ENCODE measurements at places on chromosomes 12 and 14.

DNA sequence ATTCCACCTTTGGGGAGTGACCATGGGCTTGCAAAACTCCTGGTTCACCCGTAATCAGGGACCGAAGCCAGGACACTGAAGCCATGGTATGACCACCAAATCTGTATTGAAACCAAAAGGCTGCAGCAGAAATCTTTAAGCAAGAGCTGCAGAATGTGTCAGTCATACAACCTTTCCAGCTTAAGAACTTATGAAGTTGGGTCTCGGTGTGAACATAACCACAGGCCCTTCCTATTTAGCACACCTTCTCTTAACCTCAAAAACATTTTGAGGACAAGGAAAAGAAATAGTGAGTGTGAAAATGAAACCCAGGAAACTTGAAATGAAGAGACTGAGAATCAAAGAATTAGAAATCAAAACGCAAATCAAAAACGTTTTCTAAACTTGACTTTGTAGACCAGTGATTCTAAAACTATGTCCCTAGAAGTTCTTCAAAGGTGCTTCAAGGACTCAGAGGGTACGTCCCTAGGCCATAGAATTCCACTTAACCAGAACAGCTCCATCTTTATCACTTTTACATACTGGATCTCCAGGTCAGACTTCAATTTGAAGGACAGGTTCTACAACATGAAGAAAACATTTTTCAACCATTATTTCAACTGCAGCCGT, 231.6 kb upstream of the GRIP1 start:
- no peak for DNase-seq

- no peak for DNase-seq
Observed at GRCh38 chr14:69363964-69364363, 34.1 kb downstream of the ERH start.

DNA sequence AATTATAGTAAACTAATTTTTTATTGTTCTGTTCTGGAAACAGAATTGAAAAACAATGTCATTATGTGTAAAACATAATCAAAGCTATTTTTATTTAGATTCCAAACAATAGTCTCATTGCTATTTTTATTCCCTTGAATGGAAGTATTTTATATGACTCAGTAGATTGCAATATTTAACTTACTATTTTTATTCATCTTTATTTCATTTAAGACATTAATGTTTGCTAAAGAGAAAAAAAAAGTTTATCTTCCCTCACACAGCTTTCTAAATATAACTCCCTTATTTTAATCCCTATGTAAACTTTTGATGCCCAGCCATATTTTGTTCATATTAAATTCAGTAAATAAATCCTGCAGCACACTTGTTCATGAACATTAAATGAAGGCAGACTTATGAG, 622.4 kb downstream of the SLC6A15 start:
- DNase-seq = no peak

DNA sequence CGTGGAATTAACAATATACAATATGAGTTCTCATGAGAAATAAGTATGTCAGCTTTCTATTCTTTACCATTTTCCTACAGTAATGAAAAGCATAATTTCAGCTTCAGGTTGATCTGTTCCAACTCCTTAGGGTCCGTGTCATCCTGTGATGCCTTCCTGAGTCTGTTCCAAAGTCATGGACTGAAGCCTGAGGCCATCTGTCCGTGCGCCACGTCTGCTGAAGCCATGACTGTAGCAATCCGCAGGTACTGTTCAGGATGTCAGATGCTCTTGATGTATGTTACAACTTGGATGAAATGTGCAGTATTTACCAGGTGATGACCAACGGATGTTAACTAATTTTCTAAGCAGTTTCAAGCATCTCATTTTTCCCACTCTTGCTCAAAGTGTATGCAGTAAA, 67.0 kb upstream of the ATF1 start:
- DNase-seq = no peak

DNA sequence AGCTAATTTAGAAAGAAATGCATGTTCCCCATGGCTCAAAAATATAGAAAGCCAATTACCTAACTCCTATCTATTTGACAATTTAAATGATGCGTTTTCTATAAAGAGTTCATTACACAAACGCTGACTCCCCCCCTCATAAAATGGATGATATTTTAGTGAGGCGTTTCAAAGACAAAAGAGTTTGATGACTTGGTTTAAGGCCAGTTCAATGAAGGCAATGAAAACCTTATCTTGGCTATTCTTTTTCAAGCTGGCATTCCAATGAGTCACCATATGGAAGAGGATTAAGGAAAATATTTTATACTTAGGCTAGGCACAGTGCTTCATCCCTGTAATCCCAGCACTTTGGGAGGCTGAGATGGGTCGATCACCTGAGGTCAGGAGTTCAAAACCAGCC, 62.7 kb downstream of the HMGA2 start:
- DNase-seq = no peak

DNA sequence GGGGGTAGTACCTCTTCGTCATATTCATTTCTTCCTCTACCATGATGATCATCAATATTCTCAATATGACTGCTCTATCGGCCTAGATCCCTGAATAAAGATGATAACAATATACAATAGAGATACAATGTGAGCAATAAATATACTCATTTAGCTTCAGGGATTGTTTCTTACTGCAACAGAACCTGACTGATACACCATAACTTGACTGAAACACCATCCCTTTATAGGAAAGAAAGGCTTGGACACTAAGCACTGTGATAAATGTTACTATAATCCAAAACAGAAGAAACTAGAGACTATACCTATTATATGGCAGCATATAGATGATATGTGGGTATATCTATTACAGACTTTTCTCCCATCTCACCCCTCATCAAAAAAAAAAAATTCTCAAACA, 1.2 kb upstream of the RHOJ start:
- no peak for DNase-seq

- DNase-seq = no peak
Observed at GRCh38 chr12:39807043-39807442, 187.4 kb upstream of the ABCD2 start.

- no peak for DNase-seq
Observed at GRCh38 chr14:97113339-97113738, 316.2 kb downstream of the VRK1 start.

DNA sequence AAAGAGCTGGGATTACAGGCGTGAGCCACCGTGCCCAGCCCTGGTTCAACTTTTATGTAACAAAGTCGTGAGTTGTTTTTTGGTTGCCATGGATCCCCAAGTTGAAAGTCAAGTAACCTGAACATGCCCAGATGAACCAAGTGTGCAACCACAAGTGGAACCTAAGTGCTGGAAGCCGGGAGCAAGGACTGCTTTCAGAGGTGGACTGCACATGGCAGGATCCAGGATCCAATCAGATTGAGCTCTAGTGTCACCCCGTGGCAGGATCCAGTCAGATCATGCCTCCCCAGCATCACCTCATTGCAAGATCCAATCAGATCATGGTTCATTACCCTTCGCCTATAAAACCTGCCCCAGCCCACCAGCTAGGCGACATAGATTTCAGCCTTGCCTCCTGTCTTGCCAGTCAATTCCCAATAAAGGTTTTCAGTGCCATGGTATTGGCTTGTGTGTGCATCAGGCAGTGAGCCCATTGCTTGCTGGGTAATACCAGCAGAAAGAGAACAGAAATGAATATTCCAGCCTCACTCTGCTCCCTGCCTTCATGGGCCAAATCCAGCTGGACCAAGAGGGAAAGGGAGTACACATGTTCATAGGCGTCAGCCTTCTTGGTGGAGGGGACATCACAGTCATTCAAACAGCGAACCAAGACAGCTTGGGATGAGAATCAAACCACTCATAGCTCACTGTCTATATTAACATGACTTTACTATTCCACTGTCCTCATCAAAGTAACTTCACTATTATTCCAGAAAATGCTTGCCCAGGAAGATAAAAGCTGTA, 43.6 kb upstream of the VASH1 start:
- no peak for DNase-seq

DNA sequence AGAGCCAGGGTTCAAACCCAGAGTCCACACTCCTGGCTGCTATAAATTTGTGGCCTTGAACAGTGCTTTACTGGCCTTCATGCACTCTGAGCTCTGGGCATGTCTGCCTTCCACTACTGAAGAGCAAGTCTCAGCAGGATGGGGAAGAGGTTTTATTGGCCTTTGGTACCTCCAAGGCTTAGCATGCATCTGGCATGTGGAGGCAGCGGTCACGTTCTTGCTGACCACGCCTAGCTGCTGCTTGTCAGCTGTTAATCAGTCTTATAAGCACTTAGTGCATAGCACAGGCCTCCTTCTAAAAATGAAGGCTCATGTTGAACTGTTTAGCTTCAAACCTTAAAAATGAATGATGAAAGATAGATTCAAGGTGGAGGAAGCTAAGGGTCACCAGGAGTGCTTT, 177.5 kb downstream of the PELI2 start:
- DNase-seq = no peak

DNA sequence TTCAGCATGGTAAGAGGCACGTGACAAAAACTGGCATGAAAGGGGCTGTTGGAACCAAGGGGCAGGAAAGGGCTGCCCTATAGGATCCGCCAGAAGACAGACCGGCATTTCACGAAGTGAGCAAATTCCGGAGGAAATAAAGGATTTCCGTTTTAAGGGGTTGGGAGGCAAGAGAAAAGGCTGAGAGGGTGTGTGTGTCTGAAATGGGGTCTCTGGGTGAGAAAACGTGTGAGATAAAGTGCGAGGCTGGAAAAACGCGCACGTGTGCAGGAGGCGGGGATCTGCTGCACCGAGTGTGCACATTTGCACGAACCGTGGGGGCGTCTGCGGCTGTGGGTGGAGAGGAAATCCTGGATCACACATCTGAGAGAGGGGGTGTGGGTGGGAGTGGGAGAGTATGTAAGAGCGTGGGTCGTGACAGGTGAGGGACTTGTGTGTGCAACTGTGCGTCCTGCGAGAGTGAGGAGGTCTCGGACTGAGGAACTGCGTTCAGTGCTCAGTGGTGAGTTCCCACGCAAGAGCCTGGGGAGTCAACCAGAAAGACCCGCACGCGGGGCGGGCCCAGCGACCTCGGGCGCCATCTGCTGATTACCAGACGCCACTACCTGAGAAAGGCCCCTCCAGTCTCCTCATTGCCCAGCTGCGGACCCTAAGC, 37.0 kb upstream of the P2RX7 start:
- peak; percentile 92 for DNase-seq

DNA sequence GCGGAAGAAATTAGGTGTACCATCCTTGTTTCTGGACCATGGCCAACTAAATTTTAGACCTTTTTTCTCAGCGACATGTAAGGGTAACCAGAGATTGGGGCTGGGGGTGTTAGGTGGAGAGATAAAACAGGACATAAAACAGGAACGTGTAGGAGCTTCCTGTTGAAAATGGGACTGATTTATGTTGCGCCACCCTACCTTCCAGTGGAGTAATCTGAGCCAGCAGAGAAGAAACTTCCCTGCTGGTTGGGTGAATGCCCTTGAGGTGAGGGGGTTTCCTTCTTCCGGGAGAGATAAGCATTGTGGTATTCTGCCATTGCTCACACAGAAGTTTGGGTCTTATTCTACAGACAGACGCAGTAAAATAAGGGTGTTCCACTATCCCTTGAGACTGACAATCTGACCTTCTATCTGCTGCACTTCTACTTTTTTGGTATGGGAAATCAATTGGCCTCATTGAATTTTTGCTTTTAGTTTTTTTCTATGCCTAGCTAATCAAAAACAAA, 417.6 kb downstream of the PCNX1 start:
- DNase-seq = peak; percentile 62

DNA sequence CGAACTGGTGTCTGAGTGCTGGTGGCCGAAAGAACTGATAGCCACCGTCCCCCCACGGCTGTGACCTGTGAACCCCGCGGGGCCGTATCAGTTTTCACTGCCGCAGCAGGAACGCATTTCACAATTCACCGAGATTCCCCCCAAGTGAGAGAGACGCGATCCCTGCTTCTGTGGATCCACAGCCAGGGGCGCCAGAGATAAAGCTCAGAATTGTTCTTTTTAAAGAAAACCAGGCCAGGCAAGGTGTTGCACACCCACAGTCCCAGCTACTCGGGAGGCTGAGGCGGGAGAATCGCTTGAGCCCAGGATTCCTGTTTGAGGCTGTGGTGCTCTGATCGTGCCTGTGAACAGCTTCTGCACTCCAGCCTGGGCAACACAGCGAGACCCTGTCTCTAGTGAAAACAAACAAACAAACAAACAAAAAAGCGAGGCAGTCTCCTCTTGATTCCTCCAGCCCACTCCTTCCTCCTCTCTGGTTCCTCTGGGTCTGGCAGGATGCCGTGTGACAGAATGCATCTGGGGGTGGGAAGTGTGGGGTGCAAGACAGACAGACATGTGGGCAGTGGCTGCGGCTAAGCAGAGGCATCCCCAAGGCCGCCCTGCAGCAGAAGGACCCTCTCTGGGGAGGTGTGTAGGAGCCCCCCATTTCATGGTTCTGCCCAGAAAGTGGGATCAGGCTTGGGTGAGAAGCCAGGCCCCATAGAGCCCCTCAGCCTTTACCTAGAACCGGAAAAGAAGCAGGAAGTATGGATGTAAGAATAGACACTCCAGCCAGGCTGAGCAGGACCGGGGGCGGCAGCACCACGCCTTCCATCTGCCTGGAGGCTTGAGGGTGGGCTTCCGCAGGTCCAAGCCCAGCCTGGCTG, 39.2 kb upstream of the PPP1R13B start:
- DNase-seq = no peak

GRCh38 chr12:14775636-14775980, 27.7 kb downstream of the WBP11 start:
- DNase-seq = no peak

GRCh38 chr14:95536671-95537070, 1.8 kb downstream of the GLRX5 start:
- DNase-seq = no peak

GRCh38 chr12:19757317-19757877, 318.1 kb downstream of the AEBP2 start:
- DNase-seq = no peak

GRCh38 chr12:24803430-24804245, 145.3 kb downstream of the BCAT1 start:
- no peak for DNase-seq

GRCh38 chr12:64457032-64457431, 5.1 kb downstream of the TBK1 start:
- DNase-seq = no peak

DNA sequence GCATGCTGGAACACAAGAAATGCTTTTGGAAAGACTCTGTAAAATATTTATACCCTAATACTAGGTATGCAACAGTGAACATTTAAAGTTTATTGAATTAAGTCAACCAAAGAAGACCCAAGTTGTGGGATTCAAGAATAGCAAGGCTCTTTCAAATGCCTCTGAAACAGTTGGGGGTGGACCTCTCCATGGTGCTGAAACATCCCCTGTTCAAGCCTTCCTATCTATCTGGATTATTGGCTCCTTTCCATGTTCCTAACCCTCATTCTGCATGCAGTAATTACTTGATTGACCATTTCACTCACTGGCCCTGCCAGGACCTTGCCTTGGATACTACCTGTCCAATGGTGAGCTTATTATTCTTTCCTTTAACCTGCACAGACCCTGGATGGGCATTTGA, 349.7 kb downstream of the NRXN3 start:
- peak; percentile 51 for DNase-seq

Measured in activated CD8-positive, alpha-beta memory T cell treated with anti-CD3 and anti-CD28 coated beads, Interleukin-2, amount 50 U/mL, for 48 hours (primary cell).